ENCODE measurements at places on chromosomes 12 and 14. TPM values are rescaled to one million over a fixed set of nuclear protein-coding genes. Genes with fewer than 3 reads are reported as not detected.

- no peaks in the 10 kb centered on the region for H3K27me3 ChIP-seq
- no peaks in the 10 kb centered on the region for H3K4me1 ChIP-seq
- no peaks in the 10 kb centered on the region for H3K36me3 ChIP-seq
- no peak for DNase-seq
- no peak overlapping the region for H3K4me3 ChIP-seq
Measured at GRCh38 chr14:93878871-93879270, 48.3 kb upstream of the FAM181A start.

- no peaks in the 10 kb centered on the region for H3K27me3 ChIP-seq
- H3K27ac ChIP-seq: no peak overlapping the region
- H3K36me3 ChIP-seq: no peaks in the 10 kb centered on the region
- H3K4me1 ChIP-seq: no peaks in the 10 kb centered on the region
Measured at GRCh38 chr12:78793982-78794381, 70.6 kb upstream of the SYT1 start.

The INF2 gene
- 187 TPM for total RNA-seq

- no peak overlapping the region for H3K4me3 ChIP-seq
- H3K36me3 ChIP-seq: no peaks in the 10 kb centered on the region
Measured at GRCh38 chr12:3838076-3838475, 35.1 kb downstream of the PARP11 start.

DNA sequence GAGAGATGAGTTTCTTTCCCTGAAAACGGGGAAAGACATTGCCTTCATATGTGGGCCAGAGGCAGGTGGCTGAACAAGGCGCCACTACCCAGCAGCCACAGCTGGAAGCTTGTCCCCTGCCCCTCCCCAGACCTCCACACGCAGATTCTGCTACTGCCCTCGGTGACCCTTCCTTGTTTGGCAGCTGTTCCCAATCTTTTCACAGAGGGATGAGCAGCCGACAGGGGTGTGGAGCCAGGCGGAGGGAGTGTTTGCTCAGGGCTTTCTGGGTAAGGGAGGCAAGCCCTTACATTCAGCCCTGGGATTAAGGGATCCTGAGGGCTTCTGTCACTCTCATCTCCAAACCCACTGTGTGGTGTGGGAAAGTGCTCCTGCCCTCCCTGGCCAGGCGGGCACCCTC lies 4.5 kb upstream of the KRT4 start:
- no peak for DNase-seq
- H3K27me3 ChIP-seq: peaks cover 10% of the 10 kb centered on the region
- H3K4me1 ChIP-seq: no peaks in the 10 kb centered on the region
- H3K36me3 ChIP-seq: no peaks in the 10 kb centered on the region

DNA sequence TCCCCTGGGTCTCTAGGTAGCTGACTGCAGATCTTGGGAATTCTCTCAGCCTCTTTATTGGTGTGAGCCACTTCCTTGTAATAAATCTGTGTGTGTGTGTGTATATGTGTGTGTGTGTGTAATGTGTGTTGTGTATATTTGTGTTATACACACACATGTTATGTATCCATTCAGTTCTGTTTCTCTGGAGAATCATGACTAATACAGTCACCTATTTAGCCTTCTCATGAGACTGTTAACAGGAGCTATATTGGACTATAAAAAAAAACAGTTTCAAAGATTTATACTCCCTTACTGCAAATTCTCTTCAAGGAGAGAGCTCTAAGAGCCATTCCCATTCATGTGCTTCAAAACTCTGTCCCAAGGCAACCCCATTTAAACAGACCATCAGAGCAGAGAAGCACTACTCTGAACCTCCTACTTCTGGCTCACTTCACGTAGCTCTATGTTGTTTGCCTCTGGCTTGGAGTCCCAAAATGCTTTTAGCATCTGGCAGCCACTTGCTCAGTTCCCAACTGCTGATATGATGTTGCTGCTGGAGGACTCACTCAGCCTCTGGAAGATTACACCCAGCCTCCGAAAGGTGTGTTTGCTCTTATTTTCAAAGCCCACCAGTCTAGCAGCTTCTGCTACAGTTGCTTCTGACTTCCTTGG lies 48.7 kb upstream of the KITLG start:
- H3K4me1 ChIP-seq: peaks cover 5% of the 10 kb centered on the region
- no peak overlapping the region for H3K27ac ChIP-seq
- no peaks in the 10 kb centered on the region for H3K27me3 ChIP-seq
- no peak for DNase-seq
